Natural killer cell (primary cell): ENCODE measurements at places on chromosomes 3 and 15. TPM values are rescaled to one million over a fixed set of nuclear protein-coding genes. Genes with fewer than 3 reads are reported as not detected.

Gene CCR1
- total RNA-seq = 2.1 TPM

Gene SOX2
- total RNA-seq = not detected

Gene TRAT1
- 9.1 TPM for total RNA-seq

GRCh38 chr3:48789665-48790064, 58.0 kb downstream of the PRKAR2A start:
- no peak overlapping the region for H3K4me3 ChIP-seq
- H3K27me3 ChIP-seq = no peaks in the 10 kb centered on the region
- H3K36me3 ChIP-seq = peaks cover 10% of the 10 kb centered on the region
- no peak for DNase-seq
- H3K27ac ChIP-seq = no peak overlapping the region

- no peaks in the 10 kb centered on the region for H3K27me3 ChIP-seq
- H3K27ac ChIP-seq = no peak overlapping the region
- peaks cover 4% of the 10 kb centered on the region for H3K4me1 ChIP-seq
- no peaks in the 10 kb centered on the region for H3K36me3 ChIP-seq
Measured at GRCh38 chr3:31552103-31552502, 19.4 kb downstream of the STT3B start.

- H3K27me3 ChIP-seq = no peaks in the 10 kb centered on the region
- no peak overlapping the region for H3K4me3 ChIP-seq
- no peaks in the 10 kb centered on the region for H3K4me1 ChIP-seq
- H3K36me3 ChIP-seq = no peaks in the 10 kb centered on the region
- no peak overlapping the region for H3K27ac ChIP-seq
Measured at GRCh38 chr3:55683666-55684270, 196.7 kb upstream of the WNT5A start.
